ENCODE measurements at places on chromosomes 7 and 10.

DNA sequence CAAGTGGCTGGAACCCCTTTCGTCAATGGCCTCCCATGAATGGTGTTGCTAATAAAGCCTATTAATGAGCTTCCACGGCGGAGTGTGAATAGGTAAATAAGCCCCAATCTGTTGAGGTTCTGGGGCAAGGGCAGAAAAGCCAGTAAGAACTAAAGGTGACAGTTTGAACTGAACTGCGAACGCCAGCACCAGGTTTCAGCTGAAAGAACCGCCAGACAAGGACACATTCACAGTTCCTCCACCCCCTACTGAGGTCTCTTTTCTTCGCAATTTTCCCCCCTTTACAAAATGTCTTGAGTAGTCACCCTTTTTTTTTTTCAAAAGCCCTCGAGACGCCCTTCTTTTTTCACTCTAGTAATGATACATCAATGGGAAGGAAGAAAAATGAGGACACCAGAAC, 2.4 kb upstream of the FGFR2 start:
- DNase-seq: no peak

GRCh38 chr10:56836659-56837058, 475.6 kb upstream of the ZWINT start:
- DNase-seq: no peak

- DNase-seq: peak; percentile 20
These were observed 3.3 kb upstream of the CUEDC2 start for GRCh38 chr10:102435529-102436233.

DNA sequence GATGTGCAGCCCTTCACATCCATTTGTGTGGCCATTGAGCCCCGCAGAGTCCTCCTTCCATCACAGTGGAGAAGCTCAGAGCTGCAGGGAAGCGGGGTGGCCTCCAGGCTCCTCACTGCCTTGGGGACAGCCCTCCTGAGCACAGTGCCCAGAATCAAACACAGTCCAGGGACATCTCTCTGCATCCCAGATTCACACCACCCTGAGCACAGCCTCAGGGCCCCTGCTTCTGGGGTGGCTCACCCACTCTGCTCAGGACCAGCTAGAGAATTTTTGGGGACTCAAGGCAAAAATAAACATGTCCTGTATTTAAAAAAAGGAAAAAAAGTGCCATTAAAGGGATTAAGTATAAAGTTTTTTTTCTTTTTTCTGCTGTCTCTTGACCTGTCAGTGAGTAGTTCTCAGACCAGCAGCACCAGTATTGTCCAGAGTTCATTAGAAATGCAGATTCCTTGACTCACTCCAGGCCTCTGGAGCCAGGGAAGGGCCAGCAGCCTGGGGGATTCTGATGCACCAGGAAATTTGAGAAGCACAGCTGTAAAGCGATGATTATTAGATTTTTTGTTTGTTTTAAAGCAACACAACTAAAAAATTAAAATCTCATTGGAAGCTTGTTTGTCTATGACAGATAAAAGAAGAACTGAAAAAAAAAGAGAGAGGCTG, 61.6 kb downstream of the ARHGAP22 start:
- DNase-seq: no peak

GRCh38 chr10:114743521-114744231, 77.9 kb upstream of the FHIP2A start:
- DNase-seq: no peak

DNA sequence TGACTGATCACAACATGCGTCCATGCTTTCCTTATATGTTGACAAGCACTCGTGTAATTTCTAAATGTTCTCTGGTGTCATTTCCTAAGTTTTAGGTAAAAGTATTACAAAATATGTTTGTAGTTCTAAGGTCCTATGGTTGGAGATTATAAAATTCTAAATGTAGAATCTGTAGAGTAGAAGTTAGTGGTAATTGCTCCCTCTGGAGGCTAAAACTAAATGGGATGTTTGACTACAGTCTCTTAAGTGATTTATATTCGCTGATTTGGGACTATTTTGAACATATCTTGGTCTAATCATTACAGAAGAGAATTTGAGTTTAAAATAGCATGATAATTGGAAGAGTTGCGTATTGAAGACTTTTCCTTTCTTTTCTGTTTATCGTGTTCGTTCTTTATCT, 74.1 kb downstream of the ZMYND11 start:
- no peak for DNase-seq

DNA sequence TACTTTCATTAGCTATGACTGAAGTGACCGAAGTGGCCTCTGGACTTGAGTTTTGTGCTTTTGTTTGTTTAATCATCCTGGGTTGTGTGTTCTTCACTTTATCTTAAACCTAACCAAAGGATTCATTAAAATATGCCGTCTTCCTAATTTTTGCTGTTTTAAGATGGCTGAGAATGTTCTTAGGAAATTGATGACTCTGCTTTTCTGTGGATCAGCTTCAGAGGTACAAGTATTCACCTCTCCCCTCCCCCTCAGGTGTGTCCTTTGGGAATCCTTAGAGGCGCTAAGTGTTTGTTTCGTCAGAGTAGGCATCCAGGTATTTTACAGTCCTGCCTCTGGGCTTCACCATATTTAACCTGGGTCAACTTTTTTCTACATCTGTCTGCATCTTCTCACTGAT, 1.1 kb downstream of the CCDC126 start:
- DNase-seq: no peak

DNA sequence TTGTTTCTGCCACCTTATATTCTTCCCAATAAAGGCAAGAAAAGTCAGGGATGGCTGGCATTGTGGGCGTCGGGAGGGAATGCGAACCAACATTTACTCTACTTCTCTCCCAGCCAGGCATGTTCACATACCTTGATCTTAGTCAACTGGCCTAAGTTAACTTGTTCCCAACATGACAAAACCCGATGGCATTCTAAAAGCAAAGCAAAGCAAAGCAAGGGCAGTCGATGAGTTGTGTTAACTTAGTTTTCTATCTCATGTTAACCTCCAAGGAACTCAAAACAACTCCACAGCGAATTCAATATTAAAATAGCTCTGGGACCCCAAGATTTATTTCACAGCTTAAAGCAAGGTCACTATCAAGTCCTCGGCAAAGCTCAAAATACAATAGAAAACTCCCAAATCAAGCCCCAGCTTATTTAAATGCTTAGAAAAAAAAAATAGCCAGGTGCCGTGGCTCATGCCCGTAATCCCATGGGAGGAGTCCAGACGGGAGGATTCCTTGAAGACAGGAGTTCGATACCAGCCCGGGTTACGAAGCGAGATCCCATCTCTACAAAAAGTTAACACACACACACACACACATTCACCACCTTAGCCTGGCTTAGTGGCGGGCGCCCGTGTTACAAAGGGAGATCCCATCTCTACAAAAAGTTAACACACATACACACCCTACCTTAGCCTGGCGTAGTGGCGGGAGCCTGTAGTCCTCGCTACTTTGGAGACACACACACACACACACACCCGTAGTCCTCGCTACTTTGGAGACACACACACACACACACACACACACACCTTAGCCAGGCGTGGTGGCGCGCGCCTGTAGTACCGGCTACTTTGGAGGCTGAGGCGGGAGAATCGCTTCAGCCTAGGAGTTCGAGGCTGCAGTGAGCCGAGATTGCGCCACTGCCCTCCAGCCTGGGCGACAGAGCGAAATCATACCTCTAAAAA, 901 bp upstream of the CCNY start:
- DNase-seq: peak; percentile 28

DNA sequence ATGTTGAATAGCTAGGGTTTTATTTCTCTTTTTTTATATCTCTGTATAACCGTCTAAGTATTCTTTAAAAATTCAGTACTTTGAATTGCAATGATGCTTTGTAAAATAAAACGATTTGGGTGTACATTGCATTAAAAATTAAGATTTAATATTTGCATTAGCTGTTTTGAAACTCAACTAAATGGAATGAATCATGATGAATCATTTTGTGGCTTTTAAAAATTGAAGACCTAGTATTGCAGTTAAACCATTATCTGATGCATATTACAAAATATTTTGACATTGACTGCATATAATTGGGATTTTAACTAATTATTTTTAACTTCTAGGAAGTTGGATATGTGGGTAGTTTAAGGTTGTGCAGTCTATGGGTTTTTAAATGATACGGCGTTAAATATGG, 314.0 kb downstream of the CDK14 start:
- DNase-seq: peak; percentile 12

DNA sequence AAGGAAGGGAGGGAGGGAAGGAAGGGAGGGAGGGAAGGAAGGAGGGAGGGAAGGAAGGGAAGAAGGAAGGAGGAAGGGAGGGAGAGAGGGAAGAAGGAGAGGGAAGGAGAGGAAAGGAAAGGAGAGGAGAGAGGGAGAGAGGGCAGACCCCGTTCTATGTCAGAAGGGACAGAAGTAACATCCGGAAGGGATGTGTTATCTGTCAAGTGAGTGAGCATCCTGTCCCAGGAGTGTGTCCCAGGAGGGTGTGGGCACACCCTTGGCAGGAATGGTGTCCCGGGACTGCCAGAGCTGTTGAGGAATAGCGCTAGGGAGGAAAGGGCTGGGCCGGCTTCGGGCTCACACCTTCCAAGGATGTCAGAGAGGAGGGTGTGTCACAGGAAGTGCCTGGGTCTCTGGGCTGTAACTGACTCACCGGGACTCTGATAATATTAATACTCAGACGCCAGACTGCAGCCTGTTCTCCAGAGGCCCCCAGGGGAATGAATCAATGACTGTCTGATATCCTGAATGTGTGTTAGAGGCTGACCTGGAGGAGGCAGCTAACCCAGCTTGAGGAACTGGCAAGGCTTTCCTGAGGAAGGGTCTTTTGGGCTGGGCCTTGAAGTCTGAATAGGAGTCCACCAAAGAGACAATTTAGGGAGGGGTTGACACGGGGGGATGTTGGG, 125.6 kb upstream of the TNRC18 start:
- peak; percentile 86 for DNase-seq

- no peak for DNase-seq
These were observed 15.6 kb upstream of the ZNF25 start for GRCh38 chr10:37992083-37992482.

DNA sequence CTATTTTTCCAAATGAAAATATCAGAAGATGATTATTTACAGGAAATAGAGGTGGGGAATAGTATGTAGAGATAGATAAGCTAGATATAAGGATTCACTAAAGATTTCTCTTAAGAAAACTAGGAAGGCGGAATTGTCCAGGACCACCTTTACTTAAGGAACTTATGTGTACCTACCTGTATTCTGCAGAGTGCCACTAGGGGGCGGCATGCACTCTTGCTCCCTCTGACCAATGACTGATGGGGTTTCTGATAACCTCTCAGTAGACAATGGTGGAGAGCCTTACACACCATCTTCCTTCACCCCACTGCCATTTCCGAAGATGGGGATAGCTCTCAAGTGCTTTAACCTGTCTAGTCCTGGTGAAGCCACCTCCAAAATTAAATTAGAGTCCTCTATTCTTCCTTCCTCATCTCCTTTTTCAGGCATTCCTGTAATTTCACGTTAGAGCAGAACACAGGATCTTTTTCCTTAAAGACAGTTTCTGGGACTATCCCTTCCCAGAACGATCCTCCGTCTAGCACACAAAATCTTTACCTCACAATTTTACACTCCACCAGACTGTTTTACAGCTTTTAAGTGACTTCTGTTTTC, 453.1 kb downstream of the SORCS1 start:
- DNase-seq: peak; percentile 29

DNA sequence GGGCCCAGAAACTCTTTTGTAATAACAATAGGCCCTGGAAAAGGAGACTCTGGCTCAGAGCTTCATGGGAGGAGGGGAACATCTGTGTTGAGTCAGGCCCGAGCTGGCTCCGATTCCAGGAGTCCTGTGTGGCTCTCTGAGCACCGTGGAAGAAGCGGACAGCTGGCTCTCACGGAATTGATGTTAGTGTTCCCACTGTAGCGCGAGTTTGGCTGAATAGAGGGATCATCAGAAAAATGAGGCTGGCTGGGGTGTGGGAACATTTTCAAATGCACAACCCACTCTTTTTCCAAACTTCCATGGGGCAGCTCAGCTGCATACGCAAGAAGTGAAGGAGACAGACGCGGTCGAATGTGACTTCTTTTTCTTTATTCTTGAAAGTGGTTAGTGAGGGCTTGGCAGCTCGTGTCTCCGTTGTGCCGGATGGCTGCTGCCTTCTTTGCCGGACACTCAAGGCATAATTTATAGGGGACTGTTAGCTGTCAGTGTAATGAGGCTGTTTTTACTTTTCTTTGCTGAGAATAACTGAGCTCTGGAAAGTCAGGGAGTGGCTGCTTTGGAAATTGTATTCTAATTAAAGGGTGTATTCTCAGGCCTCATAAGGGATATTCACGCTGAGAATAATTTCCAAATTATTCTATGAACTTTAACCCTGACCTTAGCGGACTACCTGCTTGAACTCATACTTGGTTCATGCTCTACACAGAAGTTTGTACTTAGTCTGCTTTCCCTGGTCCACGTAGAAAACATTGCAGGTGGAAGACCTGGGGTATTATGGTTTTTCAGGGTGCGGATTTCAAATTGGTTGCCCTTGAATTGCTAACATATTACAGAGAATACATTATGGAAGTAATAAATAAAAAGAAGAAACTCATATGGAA, 23.1 kb downstream of the MDFIC start:
- peak; percentile 74 for DNase-seq

DNA sequence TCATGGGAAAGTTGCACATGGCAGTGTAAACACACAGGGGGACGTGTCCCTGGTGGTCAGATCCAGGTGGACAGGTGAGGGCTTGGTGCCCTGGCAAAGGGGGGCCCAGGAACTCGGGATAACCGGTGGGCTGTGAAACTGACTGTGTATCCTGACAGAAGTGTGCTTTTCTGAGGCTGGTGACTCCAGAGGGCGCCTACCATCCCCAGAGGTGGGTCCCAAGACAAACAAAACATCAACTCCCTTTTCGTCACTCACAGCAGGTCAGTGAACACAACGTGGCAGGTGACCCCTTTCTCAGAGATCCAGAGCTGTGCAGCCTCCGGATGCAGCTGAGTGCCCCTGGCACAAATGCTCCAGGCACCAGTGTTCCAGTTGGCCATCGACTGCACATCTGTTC, 56.0 kb upstream of the DDC start:
- no peak for DNase-seq

GRCh38 chr7:131476740-131477139, 79.7 kb downstream of the PODXL start:
- no peak for DNase-seq

DNA sequence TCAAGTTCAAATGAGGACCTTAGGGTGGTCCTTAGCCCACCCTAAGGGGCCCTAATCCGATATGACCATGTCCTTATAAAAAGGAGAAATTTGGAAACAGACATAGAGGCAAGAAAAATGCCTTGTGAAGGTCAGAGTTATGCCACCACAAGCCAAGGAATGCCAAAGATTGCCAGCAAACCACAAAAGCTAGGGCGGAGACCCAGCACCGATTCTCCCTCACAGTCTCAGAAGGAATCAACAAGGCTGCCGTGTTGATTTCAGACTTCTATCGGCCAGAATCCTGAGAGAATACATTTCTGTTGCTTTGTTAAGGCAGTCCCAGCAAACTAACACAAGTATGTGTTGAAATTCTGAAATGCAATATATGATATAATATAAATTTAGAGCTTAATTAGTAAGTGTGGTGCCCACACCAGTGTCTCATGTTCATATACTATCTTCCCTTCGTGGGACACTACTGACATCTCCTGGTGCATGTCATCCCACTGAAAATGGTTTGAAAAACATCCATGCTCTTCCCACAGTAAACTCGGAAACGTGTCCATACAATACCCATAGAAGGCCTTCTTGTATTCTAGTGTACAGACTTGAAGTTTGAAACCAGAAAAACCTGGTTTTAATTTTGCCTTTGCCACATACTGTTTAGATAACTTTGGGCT, 349.0 kb downstream of the TNS3 start:
- peak; percentile 39 for DNase-seq

- no peak for DNase-seq
These were observed 472.1 kb downstream of the SEMA3D start for GRCh38 chr7:84714765-84715164.

Data from EL (cell line).